Suppressor macrophage (primary cell): ENCODE measurements at places on chromosomes 5 and 9.
A peak's percentile ranks its signal among the peaks of the same experiment; 100 is the strongest.

DNA sequence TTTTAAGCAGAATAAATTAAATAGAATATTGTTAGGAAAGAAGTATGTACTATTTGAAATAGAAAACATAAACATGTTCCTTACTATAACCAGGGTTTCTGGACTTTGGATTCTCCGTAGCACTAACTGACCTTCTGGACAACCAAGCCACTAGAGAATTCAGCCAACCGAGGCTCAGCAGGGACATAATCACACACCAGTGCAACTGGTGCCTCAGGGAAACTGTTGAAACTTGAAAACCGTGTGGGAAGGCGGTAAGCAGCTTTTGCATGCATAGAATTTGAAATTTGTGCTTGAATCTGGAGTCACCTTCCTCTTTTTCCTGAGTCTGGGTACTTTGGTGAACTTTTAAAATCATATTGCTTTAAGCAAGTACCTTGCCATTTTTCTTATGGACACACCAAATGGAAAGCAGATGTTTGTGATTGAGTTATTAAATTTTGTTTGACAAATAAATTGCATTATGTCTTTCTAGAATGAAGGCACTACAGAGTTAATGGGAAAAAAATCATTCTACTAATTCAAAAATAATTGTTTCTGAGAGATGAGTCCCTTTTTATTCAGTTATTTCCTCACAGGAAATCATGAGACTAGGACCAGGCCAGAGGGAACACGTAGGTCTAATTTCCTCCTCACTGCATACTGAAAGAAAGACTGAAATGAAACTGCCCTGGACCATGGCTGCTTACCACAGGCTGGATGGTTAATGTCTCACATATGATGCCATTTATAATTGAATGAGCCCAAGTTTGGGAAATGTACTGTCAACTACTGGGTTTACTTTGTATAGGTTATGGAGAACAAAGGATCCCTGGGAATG lies 20.6 kb upstream of the SCAMP1 start:
- DNase-seq = peak; percentile 82

- DNase-seq = no peak
Observed at GRCh38 chr5:128483738-128484137, 54.3 kb downstream of the FBN2 start.

DNA sequence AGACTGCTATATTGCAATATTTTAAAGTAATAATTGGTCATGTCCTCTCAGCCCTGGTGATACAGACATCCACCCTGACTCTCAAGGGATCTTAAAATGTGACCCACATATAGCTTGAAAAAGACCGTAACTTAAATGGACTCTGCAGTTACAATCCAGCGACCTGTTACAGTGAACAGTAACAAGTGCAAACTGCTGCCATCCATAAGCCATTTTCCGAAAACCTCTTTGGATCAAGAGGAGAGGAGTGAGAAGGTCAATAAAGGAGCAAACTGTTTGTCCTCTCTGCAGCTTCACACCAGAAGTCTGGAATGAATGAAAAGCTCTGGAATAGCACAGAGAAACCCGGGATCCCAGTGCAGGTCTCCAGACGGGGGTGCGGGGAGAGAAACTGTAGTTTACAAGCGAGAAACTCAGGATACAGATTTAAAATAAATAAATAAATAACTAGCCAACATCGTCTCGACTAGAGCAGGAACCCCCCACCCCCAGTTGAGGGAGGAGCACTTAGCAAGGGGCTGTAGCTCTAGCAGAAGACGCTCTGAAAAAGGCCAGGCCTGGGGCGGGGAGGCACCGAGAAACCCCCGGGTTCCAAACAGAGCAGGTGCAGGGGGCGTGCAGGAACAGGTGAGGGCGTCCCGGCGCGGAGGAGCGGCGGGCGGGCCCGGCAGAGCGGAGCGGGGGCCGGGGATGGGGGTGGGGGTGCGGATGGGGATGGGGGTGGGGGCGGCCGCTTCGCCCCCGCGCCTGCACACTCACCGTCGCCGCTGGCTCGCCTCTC lies 572 bp downstream of the ZDHHC21 start:
- peak; percentile 23 for DNase-seq

DNA sequence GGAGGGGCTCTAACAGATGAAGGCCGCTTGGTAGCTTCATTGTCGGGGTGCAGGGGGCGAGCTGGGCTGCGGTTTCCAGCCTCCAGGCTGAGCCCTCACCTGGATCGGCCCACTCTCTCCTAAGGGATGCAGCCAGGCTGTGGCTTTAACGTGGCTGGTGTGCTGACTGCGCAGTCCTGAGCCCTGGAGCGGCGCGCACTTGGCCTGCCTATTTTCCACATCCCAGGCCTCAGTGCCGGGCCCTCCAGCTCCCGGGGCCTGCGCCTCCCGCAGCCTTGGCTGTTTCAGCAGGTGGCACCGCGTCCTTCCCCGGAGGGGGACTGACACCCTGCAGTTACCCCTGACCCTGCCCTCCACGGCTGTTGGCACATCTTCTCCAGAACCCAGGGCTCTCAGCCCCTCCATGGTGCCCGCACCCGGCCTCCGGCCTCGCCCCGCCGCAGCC lies 1.4 kb downstream of the RNU6ATAC start:
- no peak for DNase-seq

DNA sequence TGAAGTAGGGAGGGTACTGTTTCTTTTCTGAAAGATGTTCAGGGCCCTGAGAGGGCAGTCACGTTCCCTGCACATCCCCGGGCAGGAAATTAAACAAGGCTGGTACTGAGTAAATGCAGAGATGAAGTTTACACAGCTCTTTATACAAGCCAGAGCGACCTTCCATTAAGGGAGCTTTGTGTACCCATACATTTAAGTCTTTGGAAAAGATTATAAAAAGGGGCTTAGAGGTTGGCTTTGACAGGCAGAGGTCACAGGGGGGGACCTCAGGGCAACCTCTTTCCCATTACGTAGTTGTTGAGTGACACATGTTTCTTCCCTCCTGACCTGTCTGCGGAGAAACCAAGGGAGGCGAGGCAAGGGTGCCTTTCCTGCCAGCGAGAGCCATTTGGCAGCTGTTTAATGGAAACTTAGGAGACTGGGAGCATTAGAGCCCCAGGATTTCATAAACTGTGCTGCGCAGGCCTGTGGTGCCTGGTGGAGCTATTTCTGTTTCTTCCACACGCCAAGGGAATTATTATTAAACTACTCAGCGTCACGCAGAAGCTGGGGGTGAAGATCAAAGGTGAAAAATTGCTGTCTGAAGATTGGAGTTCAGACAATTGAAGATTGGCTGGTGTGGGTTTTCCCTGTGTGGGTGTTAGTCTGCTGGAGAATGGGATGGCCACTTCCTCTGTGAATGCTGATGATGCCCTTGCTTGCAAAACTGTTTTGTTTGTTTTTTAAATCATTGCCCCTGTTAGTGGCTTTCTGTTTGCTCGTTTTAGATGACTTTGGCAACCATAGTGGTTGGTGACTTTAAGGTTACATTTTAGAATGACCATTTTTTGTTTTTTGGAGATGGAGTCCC lies 3.2 kb upstream of the SMIM32 start:
- no peak for DNase-seq

GRCh38 chr5:59358005-59358861 lies 535.3 kb downstream of the PDE4D start:
- DNase-seq = no peak

DNA sequence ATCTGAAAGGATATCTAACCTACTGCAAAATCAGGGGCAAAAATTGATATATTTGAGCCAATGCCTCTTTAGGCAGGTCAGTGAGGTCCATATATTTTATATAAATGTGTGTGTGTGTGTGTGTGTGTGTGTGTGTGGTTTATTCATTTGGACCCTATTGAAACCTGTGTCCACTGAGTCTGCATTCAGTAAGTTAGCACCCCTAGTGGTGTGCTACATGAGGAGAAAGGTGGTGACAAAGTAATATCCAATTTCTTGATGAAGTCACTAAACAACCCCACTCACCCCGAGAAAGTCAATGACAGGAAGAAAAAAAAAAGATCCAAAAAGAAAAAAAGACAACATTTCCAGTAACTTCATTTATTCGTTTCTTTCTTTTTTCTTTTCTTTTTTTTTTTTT lies 4.1 kb downstream of the FBXW11 start:
- DNase-seq = no peak

DNA sequence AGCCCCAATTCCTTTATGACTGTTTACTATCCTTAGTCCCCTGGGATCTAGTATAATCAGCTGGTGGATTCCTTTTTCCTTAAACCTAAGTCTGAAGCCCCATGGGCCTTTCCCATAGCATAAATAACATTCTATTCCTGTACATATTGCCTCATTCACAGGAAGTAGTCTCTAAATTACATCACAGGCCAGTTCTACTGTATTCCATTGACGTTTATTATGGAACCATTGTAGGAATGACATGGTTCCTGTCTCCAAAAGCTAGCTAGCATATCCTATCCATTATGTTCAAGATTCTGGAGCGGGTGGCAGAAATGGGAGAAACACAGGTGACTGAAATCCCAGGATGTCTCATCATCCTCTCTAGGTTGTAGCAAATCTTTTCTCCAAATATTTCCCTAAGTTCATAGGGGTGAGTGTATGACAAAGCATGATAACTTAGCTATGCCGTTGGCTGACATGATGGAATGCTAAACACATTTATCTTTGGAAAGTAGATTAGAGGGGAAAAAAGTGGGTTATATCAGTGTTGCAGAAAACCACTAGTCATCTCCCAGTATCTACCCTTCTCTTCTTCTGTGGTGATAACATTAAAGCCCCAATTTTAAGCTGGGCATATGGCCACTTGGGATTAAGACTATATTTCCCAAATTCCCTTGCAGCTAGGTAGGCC lies 140.1 kb downstream of the FGF1 start:
- no peak for DNase-seq

GRCh38 chr9:135950135-135950682 lies 11.0 kb downstream of the UBAC1 start:
- no peak for DNase-seq

DNA sequence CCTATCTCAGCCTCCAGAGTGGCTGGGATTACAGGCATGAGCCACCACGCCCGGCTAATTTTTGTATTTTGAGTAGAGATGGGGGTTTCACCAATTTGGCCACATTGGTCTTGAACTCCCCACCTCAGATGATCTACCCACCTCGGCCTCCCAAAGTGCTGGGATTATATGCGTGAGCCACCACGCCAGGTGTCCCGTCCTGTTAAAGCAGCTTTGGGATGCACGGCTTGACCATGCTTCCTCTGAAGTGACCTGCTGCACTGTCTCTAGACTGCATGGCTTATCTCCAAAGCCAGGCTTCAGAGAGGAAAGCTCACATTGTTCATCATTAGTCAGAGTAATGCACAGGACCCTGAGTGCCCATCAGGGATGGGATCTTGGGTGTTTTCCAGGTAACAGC lies 45.4 kb downstream of the SEMA4D start:
- no peak for DNase-seq

DNA sequence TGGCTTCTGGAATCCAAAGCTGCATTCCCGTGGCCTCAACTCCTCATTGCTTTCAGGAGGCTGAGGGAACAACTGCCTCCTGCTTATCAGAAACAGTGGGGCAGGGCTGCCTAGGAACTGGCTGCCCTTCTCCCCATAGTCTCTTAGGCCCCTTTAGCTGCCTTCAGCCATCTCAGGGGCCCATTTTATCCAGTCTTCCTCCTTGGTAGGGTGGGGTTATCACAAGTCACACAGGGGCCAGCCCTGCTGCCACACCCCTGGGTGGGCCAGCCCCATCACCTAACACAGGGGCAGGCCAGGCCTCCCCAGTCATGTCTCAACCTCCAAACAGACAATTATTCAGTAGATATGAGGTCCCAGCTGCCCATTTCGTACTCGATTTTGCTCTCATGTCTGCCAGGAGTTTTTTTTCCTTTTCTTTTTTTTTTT lies 3.9 kb downstream of the ALAD start:
- no peak for DNase-seq
